ENCODE measurements at places on chromosomes 16 and 17.

DNA sequence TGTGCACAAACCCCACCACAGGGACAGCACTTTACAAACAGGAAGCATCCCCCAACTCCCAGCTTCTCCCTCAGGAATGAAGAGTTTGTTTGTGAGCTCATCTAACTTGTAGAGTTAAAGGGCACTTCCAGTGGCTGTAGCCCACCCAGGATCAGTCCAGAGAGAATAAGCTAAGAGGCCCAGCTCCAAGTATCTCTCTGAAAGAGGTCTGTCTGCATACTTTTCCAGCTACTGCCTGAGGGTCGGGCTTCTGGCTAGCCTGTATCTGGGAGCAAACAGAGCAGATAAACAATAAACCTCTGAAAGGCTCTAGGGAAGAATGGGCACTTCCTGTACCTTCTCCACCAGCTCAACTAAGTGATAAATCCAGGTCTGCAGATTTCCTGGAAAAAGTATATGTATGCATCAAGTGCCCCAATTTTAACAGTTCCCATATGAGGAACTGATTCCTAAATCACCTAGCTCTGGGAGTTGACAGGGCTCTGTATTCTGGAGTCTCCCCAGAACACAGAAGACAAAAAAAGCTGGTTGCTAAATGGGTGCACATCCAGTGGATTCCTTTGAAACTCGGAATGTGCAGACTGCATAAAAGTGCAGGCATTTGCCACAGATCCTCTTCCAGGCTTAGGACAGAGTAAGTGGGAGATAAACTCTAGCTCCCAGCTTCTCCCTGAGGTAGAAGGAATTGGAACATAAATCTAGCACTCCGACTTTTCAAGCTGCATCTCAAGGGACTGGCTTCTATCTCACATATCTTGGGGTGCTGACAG, 37.1 kb upstream of the MYLK3 start:
- DNase-seq = no peak

DNA sequence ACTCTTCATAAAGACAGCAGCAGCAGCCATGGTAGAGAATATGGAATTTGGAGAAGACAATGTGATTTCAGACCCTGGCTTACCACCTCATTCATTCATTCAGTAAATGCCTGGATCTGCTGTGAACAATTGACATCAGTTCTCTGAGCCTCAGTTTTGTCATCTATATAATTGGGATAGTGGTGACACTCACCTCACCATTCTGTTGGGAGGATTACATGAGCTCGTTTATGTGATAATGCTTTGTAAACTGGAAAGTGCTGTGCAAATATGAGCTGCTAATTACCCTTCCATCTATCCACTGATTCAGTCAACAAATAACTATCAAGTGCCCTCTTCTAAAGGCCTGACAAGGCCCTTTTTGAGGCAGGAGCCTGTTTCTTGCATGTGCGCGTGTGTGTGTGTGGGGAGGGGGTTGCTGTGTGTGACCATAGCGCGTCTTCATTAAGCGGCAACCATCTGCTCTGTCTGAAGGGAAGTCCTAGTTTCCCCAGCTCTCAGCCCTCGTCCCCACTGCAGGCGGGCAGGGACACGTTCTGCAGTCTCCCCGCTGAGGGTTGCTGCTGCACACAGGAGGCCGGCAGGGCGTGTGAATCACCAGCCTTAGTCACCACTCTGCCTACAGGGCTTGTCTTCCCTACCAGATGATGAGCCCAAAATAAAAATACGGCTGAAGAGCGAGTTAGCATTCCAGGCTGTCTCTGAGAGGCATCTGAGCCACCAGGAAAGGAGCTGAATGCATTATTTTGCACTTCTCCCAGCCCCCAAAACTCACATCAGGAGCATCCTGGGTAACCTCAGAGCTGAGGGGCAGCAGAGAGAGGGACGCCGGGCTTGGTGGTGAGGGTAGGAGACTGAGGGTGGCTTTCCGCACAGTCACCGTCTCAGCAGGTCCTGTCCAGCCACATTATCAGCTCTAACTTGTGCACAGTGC, 19.9 kb downstream of the ARL4D start:
- no peak for DNase-seq

DNA sequence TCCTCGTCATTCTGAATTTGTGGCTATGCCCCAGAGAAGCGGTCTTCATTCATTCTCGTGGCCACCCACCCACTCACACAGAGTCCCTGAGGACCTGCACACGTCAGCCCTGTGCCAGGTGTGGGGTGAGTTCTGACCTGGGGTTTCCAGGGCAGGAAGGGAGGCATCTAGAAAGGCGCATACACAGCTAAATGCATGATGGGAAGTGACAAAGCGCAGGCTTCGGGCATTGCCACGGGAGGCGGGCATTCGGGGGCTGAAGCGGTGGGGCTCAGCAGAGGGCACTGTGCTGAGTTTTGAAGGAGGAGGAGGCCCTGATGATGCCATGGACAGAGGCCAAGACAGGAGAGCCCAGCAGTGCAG, 10.9 kb downstream of the UBALD2 start:
- DNase-seq = no peak

GRCh38 chr17:75749545-75750389, 15.2 kb downstream of the GALK1 start:
- peak; percentile 81 for DNase-seq

GRCh38 chr16:49436181-49436580, 62.6 kb downstream of the C16orf78 start:
- no peak for DNase-seq

DNA sequence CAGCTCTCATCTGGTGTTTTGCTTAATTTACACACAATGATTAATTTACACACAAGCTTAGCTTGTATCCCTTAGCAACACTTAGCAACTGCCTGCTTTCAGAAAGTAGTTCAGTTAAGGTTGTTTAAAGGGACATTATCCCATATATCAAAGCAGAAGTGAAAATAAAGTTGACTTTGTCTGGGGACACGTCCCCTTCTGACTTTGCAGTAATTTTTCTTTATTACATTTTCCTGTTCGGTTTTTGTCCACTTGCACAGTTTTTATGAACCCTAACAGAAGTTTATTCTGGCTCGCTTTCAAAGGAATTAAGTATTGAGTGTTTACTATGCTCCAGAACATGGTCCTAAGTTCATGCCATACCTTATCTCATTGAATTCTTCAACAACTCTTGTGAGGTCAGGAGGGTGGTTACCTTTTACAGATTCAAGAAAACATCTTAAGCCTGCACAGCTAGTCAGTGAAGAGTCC, 41.5 kb downstream of the ARHGAP44 start:
- no peak for DNase-seq

GRCh38 chr16:31301708-31302400, 42.1 kb downstream of the ITGAM start:
- no peak for DNase-seq

- DNase-seq = no peak
These were observed 15.9 kb downstream of the ANKRD40 start for GRCh38 chr17:50691550-50692447.

GRCh38 chr17:38671939-38672720, 2.6 kb downstream of the EPOP start:
- DNase-seq = no peak

- DNase-seq = no peak
These were observed 13.0 kb upstream of the DHRS7B start for GRCh38 chr17:21113716-21114115.

GRCh38 chr16:2814551-2815298, 2.3 kb upstream of the PRSS21 start:
- no peak for DNase-seq

- DNase-seq = no peak
These were observed 238.8 kb downstream of the MRTFB start for GRCh38 chr16:14309906-14310305.

- no peak for DNase-seq
These were observed at the start of gene HS3ST3A1 for GRCh38 chr17:13601776-13602551. HS3ST3A1 (minus strand) TSS chr17:13601929; CDS start chr17:13601129, 800 bp downstream.

- no peak for DNase-seq
These were observed 82.5 kb upstream of the TNRC6C start for GRCh38 chr17:77875881-77876509.

GRCh38 chr17:39648616-39649366, 11.8 kb downstream of the STARD3 start:
- DNase-seq = no peak

DNA sequence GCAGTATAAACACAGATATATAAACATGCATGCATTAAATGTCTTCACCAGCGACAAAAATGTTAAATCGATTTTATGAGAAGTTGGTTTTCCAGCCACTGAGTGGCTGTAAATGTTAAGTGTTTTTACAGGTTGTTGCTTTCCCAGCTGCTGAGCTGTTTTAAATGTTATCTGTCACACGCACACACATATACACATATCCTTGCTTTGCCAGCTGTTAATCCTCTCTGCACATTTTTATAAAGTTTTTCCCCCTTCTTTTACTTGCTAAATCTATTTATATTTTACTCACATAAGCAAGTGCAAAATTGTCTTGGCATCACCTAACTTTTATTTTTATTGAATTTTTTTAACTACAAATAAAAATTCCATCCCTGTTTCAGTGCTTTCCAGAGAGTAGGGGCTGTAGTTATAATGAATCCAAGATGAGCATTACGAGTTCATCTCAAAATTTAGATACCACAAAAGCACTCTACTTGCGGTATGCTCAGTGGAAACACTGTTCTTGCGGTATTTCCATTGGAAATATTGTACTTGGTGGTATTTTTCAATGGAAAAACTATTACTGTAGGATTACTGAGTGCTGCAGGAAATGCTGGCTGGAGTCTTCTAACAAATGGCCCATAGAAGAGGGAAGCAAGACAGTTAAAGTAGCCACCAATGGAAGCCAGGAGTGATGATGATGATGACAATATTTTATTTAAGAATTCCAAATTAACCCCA, 124.9 kb upstream of the KCNJ16 start:
- DNase-seq = no peak

- no peak for DNase-seq
These were observed 152.2 kb downstream of the SNX11 start for GRCh38 chr17:48259694-48260291.

DNA sequence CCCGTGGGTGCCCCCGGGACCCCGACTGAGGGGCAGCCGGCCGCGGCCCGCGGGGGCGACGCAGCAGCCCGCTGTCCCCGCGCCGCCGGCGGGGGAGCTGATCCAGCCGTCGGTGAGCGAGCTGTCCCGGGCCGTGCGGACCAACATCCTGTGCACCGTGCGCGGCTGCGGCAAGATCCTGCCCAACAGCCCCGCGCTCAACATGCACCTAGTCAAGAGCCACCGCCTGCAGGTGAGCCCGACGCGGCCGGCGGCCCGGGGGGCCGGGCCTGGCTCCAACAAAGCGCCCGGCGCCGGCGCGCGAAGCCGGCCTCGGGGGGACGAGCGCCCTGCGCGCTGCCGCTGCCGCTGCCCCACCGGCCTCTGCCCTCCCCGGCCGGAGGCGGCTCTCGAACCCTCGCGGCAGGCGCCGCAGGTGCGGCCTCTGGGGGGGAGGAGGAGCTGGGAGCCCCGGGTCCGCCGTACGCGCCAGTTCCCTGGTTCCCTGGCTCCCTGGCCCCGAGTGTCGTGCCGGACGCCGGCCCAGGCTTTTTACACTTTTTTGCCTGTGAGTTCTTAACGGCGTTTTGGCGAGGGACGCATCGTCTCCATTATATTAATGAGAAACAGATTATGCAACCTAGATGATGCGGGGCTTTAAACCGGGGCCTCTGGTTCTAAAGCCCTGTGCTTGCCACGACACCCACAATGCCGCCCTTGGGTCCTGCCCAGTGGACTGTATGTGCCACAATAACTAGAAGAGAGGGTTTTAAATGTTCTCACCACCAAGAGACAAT, 521 bp downstream of the ATMIN start:
- no peak for DNase-seq

- DNase-seq = no peak
These were observed 44.7 kb downstream of the SOCS1 start for GRCh38 chr16:11211061-11211976.

DNA sequence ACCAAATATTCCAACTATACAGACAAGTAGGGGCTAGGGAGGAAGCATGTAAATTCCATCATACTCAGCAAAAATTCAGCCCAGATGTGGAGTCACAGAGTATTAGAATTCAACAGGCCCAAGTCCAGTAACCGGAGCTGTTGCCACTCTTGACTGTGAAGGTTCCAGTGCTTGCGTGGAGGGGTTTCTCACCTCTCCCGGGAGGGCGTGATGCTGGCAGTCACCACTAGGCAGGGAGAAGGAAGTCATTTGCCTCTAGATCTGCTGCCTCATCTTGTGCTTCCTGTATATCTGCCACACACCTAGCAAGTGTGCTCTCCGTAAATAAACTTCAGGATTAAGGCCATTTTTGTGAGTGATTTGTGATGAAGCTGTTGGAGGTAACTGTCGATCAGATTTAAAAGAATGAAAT, 1.0 kb upstream of the CKLF start:
- no peak for DNase-seq

GRCh38 chr16:87487361-87487924, 5.4 kb downstream of the ZCCHC14 start:
- DNase-seq = no peak

- no peak for DNase-seq
These were observed 31.7 kb downstream of the DRC3 start for GRCh38 chr17:18004345-18004744.

DNA sequence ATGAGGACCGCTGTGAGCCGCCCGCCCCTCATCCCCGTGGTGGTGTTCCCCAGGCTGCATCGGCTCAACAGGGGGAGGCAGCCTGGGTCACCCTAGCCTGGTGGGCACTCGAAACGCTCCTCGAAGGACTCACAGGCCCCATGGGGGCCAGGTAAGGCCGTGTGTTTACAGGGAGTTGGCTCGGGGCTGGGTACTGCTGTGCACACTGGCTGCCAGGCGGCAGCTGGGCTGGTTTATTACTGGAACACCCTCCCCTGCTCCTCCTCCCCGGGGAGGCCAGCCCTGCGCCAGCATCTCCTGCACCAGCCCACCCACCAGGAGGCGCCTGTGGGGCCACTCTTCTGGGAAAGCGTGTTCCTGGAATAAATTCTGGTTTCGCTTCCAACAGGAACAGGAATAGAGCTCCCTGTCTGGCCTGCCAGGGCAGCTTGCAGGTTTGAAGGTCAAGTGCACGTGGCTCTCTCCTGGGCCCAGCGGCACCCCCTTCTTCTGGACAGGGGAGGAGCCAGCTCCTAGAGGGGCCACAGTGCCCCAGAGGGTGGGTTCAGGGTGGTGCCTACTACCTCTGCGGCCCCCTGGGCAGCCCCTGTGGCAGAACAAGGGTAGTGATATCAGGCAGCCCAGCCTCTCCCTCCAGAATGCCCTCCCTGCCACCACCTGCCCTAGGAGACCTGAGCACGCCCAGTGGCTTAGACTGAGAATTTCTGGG, 11.3 kb downstream of the MCRIP1 start:
- DNase-seq = no peak

DNA sequence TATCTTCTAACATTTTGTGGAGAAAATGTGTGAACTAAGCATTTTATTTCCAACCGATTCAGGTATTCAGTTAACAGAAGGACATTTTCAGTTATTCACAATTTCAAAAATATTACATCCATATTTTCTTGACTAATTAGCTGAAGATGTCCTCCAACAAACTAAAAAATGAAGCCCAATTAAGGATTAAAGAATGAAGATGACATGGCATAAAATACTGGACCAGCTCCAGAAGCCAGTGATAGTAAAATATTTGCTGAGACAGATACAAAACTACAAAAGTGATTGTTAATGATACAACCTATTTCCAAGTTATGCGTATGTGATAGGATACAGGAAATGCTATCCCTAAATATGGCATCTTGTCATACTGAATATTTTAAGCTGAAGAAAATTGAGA, 48.6 kb downstream of the PMP22 start:
- no peak for DNase-seq
